A549 treated with CpdA at 1 μM for 4 hours (cell line): ENCODE measurements at places on chromosomes 2 and 18. TPM values are rescaled to one million over a fixed set of nuclear protein-coding genes. Genes with fewer than 3 reads are reported as not detected.

Gene LIPG
- total RNA-seq, result 0.03 to 0.27 TPM (median 0.15 TPM) in 5 replicates

Gene ZDBF2
- total RNA-seq, result 0.86 to 1.6 TPM (median 1.2 TPM) in 5 replicates

Gene CCDC148
- 0.14 to 0.78 TPM (median 0.39 TPM) in 5 replicates for total RNA-seq

Gene CCL20
- 1.8 to 4.4 TPM (median 2.7 TPM) in 5 replicates for total RNA-seq

Gene LOXHD1
- not detected in 5 replicates for total RNA-seq

Gene SLC5A7
- total RNA-seq, result not detected in 5 replicates

Gene LRRTM4
- not detected in 5 replicates for total RNA-seq

Gene NEMP2
- 5.8 to 9.4 TPM (median 7.5 TPM) in 5 replicates for total RNA-seq

Gene ARL5A
- 20.1 to 26.9 TPM (median 22.8 TPM) in 5 replicates for total RNA-seq

Gene PCARE
- total RNA-seq, result not detected in 5 replicates

Gene MFSD2B
- 0.14 to 0.84 TPM (median 0.37 TPM) in 5 replicates for total RNA-seq

Gene REEP1
- total RNA-seq, result 0.43 to 1.3 TPM (median 0.59 TPM) in 5 replicates

Gene FLACC1
- 0.10 to 0.58 TPM (median 0.20 TPM) in 3 of 5 replicates, not detected in the others for total RNA-seq

Gene LHCGR
- not detected in 5 replicates for total RNA-seq

Gene TMEM163
- total RNA-seq, result 0.07 to 0.12 TPM (median 0.07 TPM) in 3 of 5 replicates, not detected in the others

Gene SLC25A52
- total RNA-seq, result 0.06 TPM in 1 of 5 replicates, not detected in the others

Gene KIAA2012
- not detected in 5 replicates for total RNA-seq

Gene EDAR
- 0.01 TPM in 1 of 5 replicates, not detected in the others for total RNA-seq

Gene TXNDC9
- total RNA-seq, result 37.2 to 50.7 TPM (median 39.1 TPM) in 5 replicates

Gene OTOS
- total RNA-seq, result not detected in 5 replicates

Gene ARL4C
- 86.7 to 108 TPM (median 93.3 TPM) in 5 replicates for total RNA-seq

Gene MEMO1
- 81.2 to 85.6 TPM (median 82.4 TPM) in 5 replicates for total RNA-seq

Gene HOXD13
- total RNA-seq, result 0.16 to 0.34 TPM (median 0.30 TPM) in 5 replicates

Gene ST6GAL2
- 18.8 to 31.5 TPM (median 19.4 TPM) in 5 replicates for total RNA-seq

Gene ANKRD62
- not detected in 5 replicates for total RNA-seq

Gene ABI2
- 48.3 to 66.2 TPM (median 61.7 TPM) in 5 replicates for total RNA-seq
